ENCODE measurements at places on chromosomes 6 and 20.

DNA sequence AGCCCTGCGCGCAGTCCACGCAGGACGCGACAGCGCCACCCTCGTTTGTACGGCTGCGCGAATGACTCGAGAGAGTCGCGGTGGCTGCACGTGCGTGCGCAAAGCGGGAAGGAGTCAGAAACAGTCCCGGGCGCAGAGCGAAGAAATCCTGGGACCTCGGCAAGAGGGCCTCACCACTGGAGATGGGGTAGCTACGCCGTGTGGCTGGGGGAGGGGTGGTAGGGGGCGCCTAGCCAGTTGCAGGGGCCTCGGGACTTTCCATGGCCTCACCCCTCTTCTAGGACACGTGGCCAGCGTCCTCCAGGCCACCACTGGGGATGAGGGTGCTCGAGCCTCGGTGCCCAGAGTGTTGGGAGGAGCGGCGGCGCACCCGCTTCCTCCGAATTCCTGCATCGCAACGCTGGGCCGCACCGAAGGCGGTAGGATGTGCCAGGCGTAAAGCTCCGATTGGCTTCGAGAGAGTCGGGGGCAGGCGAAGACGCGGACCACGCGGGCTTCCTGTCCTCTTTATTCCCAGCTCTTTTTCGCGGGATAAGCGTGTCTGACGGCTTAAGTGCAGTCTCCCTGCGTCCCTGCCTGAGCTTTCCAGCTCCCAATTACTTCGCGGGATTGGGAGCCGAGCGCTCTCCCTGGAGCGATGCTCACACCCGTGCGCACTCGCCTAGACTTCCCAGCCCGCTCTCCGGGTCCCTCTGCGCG is 38.7 kb downstream of the NCR2 start:
- no peak for DNase-seq

DNA sequence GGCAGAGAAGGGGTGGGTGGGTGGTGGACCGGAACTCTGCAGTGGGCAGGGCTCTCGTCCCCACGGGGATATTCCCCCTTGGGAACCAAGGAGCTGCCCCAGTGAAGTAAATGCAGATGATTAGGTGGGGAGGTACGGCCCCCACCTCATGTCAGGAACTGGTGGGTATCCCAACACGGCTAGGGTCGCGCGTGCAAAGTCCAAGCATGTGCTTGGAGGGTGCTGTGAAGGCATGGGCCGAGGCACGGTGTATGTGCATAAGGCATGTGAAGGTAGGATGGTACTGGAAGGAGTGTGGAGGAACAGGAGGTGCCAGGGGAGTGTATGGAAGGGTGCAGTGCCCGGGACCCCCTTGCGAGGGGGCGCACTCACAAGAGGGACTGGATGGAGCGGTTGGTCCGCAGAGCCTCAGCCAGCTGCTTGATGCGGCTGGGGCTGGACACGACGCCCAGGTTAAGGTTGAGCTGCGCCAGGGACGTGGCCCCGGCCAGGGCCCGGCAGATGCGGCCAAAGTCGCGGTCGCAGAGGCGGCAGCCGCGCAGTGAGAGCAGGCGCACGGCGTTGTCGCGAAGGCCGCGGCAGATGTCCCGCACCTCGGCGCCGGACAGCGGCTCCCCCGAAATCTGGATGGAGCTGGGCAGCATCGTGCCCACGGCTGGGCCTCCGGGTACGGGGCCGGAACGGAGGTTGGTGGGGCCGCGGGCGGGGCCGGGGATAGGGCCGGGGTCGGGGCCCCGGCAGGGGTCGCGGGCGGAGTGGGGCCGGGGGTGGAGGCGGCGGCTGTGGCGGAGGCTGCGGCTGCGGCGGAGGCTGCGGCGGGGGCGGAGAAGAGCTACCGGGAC is 783 bp downstream of the LRRC73 start:
- no peak for DNase-seq

GRCh38 chr6:158507174-158507573 is 52.7 kb upstream of the TMEM181 start:
- no peak for DNase-seq

DNA sequence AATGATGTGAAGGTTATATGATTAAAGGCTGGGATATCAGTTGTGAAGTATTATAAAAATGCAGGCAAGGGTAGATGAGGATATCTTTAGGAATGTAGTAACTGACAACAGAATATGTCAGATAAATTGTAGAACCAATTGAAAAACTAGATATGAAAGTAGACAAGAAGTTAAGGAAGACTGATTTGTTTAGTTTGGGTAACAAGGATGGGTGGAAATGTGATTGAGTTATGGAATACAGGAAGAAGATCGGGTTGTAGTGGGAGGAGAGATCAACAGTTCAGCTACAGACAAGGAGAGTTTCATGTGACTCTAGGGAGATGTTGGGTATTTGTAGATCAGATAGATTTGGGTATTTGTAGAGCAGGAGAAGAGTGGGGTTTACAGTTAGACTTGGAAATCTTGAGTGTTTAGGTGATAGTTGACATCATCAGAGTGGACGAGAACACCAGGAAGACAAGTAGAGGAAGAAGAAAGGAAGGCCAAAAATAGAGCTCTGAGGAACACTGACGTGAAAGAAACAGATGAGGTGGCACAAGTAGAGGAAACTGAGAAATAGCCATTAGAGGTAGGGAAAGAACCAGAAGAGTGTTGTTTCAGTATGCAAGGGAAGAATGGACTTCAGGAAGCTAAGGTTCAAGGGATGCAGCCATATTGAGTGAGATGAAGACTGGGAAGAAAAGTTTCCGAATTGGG is 12.1 kb upstream of the TSPYL1 start:
- no peak for DNase-seq

DNA sequence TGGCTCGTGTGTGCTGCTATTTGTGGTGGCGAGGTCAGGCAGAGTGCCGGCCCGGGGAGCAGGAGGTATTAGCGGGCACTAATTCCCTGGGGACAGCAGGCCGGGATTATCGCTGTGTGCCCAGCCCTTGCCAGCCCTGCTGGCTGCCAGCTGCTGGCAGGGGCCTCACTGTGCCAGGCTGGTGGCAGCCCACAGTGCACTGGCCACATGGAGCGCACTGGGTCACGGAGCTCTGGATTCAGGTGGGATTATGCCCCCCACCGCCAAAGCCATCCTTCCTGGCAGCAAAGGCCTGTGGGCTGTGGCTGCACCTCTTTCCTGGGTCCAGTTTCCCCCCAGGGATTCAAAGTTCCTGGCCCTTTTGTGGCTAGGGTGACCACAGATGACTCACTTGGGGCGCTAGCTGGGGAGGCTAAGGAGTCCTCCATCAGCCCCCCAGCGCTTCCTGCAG is 59.7 kb downstream of the YTHDF1 start:
- DNase-seq = no peak

- DNase-seq = peak; percentile 92
These were observed at the start of gene KCNK5 for GRCh38 chr6:39228992-39229767. KCNK5 (minus strand) TSS chr6:39229475; CDS start chr6:39229111, 364 bp downstream.

- no peak for DNase-seq
These were observed 46.1 kb upstream of the TNFAIP3 start for GRCh38 chr6:137820952-137821351.

DNA sequence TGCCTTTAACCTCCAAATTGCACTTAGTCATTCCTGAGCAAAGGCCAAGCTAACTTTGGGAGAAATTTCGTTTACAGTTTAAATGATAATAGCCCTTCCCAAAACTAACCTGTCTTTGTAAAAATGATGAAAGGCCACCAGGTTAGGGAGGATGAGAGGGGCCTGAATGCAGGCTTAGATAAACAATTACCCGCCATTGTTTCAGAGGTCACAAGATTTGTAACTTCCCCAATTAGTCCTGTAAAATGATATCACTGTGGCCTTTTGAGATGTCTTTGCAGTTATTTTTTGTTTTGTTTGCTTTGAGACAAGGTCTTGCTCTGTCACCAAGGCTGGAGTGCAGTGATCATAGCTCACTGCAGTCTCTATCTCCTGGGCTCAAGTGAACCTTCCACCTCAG is 26.3 kb downstream of the GNL1 start:
- no peak for DNase-seq

- no peak for DNase-seq
These were observed 2.6 kb downstream of the PRR18 start for GRCh38 chr6:166305562-166306117.

DNA sequence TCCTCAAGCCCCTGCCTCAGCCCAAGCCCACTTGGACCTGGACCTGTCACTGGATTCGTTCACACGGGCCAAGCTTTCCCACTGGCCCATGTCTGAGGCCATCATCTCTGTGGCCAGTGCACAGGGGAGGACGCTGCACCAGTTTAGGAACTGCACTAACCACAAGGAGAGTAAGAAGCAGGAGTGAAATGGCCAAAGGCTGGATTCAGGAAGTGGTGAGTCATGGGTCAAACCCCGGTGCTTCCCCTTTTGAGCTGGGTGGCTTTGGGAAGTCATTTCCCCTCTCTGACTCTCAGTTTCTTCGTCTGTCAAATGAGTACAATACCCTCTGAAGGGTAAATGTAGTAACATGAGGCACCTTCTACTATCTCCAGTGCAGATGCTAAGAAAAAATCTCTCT is 87.9 kb downstream of the CD40 start:
- DNase-seq = peak; percentile 38

- DNase-seq = no peak
These were observed 126.5 kb downstream of the DLL1 start for GRCh38 chr6:170164271-170164900.

GRCh38 chr6:21748343-21749056 is 154.9 kb downstream of the SOX4 start:
- DNase-seq = no peak

DNA sequence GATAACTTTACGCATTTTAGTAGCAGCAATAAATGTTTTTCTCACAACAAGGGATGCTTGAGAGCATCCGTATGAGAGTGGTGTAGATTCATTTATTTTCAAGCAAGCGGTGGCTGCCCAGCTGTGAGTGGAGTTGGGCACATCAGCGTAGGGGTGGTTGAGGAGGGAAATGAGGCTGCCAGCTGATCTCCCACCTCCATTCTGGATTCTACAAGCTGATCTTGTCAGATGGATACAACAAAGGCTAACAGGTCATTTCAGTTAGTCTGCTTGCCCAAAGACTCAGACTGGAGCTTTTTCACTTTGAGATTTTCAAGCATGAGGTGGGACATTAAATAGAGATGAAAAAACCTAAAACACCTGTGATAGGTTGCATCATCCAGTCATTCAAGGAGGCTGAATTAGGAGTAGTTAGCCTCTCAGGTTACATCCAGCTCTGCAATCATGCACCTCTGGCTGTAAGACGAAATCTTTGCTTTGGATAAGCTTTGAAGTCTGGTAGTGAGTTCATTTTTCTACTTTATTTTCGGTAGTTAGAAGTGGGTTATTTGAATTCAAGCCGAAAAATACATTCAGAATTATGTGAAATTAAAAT is 1.9 kb upstream of the BACH2 start:
- no peak for DNase-seq

GRCh38 chr6:126064257-126064747 is 78.0 kb downstream of the TRMT11 start:
- no peak for DNase-seq

DNA sequence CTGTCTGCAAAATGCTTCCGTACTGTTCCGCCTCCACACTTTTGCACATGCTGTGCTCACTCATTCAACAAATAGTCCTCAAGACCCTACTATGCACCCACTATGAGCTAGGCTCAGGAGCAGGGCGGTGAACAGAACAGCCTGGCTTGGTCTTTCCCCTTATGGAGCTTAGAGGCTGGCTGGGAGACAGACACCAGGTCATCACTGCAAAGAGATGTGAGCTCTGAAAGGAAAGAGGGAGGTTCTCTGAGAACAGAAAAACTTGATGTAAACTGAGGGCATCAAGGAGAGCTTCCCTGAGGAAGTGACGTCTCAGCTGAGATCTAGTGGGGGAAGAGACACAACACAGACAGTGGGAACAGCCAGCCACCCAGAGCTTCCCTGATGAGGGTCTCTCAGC is 31.0 kb upstream of the TGM2 start:
- DNase-seq = no peak

All from hematopoietic multipotent progenitor cell treated with erythropoietin and hydrocortisone succinate and interleukin-3 and kit ligand, for 8 days (in vitro differentiated cells).